ENCODE measurements at places on chromosomes 2 and 18.
A peak's percentile ranks its signal among the peaks of the same experiment; 100 is the strongest.

GRCh38 chr2:142885543-142885942 is 8.1 kb downstream of the KYNU start:
- DNase-seq, result no peak

GRCh38 chr2:58796239-58796910 is 555.2 kb upstream of the FANCL start:
- DNase-seq, result peak; percentile 47

DNA sequence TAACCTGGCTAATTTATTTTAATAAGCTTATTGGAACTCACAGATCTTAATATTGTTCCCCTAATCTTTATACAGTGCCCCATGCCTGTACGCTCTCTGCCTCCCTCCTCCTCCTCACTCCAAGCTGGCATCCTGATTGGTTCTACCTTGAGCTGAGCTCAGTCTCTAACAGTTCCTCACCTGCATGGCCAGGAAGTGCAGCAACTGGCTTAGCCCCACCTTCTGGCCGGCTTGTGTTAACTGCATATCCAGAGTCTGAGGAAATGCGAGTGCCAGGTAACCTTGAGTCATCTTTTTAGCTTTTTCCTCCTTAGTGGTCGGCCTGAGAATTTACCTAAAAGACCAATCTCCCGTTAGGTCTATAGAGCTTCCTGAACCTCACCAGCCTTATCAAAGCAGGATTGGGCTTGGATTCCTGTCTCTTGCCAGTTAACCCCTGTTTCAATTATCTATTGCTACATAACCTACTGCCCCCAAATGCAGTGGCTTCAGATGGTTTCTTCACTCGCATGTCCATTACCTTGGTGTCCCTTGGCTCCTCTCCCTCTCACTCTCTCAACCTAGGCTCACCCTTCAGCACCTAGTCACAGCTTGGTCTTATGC is 89.5 kb upstream of the STK39 start:
- DNase-seq, result peak; percentile 40

- no peak for DNase-seq
Measured at GRCh38 chr2:7047661-7048060, 130.4 kb downstream of the RNF144A start.

DNA sequence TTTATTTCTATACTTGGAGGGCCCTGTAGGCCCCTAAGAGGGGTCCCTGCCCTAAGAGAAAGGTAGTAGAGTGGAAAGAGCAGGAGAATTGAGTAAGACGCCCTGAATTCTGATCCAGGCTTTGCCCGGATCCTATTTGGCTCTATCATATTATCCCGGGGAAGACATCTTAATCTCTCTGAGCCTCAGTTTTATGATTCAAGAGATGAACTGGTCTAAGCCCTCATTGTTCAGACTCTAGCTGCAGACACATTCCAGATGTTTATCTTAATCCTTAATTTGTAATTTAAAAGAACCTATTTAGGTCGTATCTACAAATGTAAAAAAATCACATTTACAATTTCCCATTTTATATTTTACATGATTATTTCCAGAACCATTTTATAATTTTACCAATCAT is 220.1 kb downstream of the AGPS start:
- DNase-seq, result no peak

DNA sequence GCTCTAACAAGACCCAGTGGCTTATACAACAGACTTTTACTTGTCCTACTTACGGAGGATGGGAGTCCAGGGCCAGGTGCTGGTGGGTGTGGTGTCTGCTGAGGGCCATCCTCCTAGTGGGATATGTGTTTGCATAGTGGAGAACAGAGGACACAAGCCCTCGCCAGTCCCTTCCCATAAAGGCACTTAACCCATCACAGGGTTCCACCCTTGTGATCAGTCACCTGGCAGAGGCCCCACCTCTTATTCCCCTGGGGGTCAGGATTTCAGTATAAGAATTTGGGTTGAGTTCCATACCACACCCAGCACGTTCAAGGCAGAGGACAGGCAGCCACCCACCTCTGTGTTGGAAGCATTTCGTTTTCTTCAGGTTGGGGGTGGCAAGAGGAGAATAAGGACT is 259.0 kb downstream of the AGAP1 start:
- DNase-seq, result peak; percentile 56

GRCh38 chr18:65287652-65288051 is 463.2 kb upstream of the CDH7 start:
- DNase-seq, result no peak

DNA sequence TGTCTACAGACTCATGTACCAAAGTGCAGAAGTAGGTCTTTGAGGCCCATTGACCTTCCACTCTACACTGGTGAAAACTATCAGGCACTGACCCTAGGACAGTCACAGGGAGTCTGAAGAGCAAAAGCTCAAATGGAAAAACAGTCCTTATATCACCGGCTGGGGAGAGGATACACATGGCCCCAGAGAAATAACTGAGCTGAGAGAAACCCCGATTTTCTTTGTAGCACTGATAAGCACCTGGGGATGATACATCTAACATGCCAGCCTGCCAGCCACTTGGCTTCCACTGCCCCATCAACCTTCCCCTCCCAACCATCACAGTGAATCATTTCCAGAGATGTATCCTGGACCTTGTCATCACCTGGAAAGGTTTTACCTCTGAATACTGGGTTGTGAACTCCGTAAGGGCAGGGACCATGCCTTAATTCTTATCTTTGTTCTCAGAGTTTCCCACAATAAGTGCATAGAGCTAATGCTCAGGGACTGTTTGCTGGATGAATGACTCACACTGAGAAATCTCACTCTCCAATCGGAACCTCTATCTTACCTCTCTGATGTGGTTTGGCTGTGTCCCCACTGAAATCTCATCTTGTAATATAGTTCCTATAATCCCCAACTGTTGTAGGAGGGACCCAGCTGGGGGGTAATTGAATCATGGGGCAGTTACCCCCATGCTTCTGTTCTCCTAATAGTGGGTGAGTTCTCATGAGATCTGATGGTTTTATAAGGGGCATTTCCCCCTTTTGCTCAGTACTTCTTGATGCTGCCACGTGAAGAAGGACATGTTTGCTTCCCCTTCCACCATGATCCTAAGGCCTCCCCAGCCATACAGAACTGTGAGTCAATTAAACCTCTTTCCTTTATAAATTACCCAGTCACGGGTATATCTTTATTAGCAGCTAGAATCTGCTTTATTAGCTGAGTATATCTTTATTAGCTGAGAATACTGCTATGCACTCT is 37.1 kb downstream of the EVA1A start:
- no peak for DNase-seq

All from NCI-H526 (cell line).